Stimulated activated naive CD4-positive, alpha-beta T cell treated with Interleukin-2 at 50 U/mL for 16 hours (primary cell): ENCODE measurements at places on chromosomes 3 and 15.

DNA sequence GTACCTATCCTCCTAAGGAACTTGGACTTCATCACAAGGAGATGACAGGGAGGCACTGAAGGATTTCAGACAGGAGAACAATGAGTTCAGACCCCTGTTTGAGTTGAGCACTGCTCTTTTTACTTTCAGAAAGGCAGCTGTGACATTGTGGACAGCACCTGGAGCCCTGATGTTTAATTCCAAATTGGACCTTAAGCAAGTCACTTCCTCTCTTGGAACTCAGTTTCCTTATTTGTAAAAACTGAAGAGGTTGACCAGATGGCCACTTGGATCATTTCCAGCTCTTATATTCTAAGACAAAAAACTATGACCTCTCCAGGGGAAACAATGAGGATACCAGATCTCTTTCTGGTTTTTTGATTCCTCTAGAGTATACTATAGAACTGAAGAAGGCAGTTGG lies 34.1 kb upstream of the SMAD3 start:
- DNase-seq: no peak

DNA sequence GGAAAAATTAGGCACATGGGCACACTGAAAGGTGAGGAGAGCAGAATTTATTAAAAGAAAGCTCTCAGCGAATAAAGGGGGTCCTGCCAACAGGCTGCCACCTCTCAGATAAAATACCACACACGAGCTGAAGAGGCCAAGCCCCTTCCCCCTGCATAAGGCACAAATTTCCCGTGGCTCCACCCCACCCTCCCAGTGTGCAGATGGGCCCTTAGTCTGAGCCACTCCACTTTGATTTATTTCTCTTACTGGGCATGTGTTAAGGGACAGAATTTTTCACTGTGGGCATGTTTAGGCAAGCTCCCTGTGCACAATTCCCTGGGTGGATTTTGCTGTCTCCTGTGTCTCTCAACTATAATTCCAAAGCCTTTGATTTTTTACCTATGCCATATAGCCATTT lies 409.8 kb downstream of the TBL1XR1 start:
- no peak for DNase-seq

DNA sequence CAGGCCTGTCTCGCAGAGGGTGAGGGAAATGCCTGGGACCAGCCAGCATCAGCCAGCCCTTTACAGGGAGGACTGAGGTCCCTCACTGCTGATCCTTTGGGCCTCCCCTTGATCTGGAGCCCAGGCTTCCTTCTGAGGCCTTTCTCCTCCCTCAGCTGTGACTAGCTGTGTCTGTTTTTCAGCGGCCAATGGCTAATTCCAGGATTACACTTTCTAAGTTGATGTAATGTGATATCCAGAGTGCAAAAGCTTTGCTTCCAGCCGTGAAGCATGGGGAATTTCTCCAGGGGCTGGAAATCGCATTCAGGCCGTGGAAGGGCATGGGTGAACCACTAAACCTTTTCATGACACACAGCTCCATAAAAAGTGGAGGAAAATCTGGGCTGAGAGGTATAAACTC lies 157.6 kb downstream of the SHQ1 start:
- no peak for DNase-seq

DNA sequence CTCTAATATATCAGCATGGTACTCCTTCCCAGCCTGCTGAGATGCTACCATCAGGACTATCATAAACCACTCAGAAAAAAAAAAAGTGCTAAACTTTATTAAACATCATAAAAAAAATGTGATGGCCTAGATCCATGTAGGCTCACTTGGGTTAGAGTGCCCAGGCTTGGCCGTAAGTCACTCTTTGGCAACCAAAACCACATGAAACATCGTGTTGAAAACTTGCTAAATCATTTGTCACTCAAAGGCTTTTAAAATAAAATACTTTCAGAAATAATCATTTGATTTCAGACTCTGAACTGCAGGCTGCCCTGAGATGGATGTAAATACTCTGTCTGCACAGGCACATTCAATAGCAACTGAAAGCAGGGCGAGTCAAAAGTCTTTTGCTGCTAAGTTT lies 78.4 kb upstream of the WNT5A start:
- no peak for DNase-seq

DNA sequence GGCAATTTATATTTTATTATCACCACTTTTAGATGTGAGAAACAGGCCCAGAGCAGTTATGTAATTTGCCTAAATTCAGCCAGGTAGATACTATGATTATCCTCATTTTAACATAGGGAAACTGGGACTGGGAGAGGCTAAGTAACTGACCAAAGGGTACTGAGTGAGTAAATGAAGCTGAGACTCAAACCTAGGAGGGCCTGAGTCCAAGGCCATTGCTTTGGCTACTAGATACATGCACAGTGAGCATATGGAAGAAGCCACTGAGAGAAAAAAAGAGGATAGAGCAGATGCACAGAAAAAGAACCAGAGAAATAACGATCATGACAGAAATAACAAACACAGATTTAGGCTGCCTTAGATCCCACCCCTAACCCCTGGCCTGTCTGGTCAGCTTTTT lies 33.6 kb downstream of the USF3 start:
- no peak for DNase-seq

- no peak for DNase-seq
Measured at GRCh38 chr3:107753494-107753893, 230.7 kb downstream of the BBX start.

DNA sequence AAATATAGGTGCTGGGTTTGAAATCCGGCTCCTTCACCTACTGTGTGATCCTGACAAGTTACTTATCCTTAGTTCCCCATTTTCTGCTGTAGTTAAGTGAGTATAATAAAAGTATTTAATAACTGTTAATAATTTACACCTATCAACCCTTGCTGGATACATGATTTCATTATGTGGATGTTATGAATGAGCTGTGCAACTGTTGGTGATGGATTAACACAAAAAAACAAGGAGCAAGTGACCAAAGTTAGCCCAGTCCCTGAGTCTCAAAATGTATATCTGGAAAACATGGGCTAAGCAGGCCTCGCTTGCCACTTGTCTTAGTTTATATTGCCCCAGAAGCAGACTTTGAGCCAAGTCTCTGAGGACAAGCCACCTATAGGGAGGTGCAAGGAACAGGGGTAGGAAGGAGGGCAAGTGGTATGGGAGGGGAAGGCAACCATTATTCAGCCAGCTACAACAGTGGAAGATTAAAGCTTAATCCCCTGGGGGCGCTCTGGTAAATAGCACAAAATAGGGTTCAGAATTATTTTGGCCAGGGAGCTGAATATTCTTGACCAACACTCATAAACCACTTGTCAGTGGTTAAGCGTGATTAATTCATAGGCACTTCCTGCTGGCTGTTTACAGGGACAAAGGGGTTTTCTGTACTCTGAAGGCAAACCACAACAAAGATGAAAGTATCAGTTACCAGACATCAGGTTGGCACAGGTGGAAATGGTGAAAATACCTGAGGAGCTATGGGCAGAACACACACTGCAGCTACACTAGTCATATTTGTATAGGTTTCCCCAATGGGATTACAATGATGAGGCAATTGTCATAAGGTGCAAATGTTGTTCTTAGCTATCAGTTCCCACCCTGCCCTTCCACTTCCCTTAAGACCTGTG lies 76.2 kb downstream of the TRIM42 start:
- no peak for DNase-seq

- DNase-seq: no peak
Measured at GRCh38 chr3:159818399-159818798, 170.2 kb upstream of the IL12A start.

GRCh38 chr3:62997369-62997768 lies 122.2 kb upstream of the CADPS start:
- DNase-seq: no peak

DNA sequence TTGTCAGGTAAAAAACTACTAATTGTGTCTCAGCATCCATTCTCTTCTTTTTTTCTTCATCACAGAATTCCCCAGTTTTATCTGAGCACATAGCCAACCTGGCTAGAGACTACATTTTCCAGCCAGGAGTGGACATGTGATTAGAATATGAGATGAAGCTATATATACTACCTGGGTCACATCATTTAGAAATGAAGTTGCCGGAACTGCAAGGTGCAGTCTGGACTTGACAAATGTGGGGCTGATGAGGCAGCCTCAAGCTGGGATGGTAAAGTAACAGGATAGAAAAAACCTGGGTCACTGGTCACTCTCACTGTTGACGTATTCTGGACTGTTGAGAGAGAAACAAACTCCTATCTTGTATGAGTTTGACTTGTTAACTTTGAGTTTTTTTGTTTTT lies 99.6 kb downstream of the STRIT1 start:
- DNase-seq: no peak

- no peak for DNase-seq
Measured at GRCh38 chr3:13417166-13417947, 2.8 kb downstream of the NUP210 start.

DNA sequence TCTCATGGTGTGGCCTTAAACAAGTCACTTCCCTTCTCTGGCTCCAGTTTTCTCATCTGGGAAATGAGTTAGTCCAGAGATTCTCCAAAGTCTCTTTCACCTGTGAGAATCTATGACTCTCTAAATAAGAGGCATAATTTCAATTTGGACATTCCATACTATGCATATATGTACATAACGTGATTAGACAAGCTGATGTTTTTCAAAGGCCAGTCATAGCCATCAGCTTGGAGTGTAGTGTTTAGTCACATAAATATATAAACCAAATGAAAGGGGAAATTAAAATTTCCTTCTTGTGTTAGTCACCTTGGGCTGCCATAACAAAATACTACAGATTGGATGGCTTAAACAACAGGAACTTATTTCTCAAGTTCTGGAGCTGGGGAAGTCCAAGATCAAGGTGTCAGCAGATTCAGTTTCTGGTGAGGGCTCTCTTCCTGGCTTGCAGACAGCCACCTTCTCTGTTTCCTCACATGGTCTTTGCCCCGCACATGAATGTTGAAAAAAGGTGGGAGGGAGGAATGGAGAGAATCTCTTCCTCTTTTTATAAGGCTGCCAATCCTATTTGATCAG lies 19.4 kb downstream of the TMEM41A start:
- no peak for DNase-seq

DNA sequence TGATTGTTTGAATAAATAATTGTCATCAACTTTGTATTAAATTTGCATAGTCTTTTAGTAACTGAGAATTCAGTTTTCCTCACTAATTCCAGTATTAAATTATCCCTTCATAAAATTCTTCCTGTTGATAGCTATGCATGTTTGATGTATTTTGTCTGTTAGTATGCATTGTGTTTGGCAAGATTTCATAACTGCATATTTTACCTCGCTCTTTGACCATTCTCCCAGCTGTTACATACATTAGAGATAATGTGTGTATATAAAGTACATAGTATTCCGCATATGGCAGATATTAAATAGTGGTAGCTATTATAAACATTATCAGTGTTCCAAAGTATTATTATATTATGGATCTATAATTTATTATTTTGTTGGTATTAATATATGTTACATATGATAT lies 10.6 kb upstream of the NFKBIZ start:
- no peak for DNase-seq

DNA sequence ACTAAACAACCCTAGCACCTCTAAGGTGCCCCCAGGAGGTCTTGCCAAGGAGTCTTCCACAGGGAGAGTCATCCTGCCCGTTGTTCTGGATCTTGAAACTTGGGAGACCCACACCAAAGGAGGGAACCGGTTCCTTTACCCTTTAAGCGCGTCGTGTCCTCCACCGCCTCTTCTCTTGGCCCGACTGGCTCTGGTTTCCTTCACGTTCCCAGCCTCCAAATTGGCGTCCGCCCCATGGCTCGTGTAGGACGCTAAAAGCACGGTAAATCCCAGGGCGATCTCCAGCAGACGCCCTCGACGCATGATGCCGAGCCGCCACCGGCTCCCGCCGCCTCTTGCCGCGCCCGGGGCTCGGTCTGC lies 1.1 kb downstream of the FBN1 start:
- no peak for DNase-seq

GRCh38 chr3:56005196-56005805 lies 463.0 kb downstream of the ERC2 start:
- DNase-seq: no peak

DNA sequence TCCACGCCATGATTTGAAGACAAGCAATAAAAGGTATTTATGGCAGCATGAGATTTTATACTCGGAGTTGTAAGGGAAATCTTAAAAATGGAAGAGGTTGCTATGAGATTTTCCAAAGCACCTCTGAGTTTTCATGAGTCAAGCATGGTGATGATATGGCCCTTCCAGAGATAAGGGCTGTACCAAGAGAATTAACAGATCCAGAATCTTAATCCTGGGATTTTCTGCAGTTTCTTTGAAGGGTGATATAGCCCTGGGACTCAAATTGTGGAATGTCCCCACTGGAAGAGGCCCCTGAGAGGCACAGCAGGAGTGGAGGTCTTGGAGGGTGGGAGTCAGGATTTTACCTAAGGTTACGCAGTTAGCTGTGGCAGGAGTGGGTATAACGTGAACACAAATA lies 243.3 kb downstream of the ZNF621 start:
- DNase-seq: no peak

- no peak for DNase-seq
Measured at GRCh38 chr15:95690631-95691340, 639.7 kb upstream of the NR2F2 start.

DNA sequence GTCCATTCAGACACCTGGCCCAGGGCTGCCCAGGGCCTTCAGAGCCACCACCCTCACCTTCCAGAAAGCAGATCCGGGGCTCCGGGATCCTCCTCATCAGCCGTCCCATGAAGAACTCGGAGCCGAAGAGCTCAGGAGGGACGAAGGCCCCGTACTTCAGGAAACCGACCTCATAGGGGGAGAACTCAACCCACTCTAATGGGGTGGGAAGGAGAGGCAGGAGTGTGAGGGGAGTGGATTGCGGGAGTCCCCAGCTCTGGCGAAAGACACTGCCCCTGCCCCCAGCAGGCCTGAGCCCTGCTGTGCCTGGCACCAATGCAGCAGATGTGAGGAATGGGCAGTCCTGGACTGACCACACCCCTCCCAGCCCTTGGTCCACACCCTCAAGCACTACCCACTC lies 22.6 kb downstream of the PLA2G4D start:
- no peak for DNase-seq
